ENCODE measurements at places on chromosomes 2 and 18.

DNA sequence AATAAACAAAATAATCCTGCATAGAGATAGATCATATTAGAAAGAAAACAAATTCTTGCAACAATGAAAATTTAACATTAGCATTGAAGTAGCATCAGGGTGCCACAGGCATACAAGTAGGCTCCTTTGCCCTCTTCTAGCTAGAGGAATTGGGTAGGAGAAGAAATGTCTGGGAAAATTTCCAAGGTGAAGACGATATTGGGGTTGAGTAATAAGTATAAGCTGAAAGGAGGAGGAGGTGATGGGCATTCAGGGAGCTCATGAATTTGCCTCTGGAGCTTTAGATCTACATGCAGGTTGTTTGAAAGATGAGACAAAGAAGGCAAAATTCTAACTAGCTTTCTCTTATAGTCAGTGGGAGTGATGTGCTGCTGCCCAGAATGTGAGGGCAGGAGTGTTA is 504.9 kb downstream of the CCDC85A start:
- DNase-seq, result no peak

DNA sequence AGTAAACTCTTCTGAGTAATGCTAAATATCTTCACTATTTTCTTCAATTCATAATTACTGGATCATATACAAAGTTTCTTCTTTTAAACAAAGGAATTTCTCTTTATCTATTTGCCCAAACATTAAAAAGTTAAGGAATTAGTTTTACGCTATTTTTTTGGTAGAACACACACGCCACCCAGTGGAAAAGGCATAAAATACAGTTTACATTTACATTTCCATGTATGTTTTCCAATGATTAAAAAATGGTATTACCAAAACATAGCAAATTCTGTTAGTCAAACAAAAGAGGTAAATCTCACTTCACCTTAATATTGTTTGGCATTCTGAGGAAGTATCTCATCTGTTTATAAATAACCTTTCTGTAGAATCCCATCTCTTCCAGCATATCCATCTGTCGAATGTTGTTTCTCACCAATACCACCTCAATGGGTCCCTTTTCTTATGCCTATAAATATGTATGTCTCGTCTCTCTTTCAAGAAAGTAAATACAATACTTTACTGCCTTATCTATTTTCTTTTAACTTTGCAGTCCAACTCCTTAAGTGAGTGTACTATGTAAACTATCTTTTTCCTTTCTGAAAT is 7.2 kb downstream of the BOLL start:
- peak; percentile 24 for DNase-seq

GRCh38 chr2:232537079-232537478 is 2.4 kb upstream of the CHRNG start:
- DNase-seq, result no peak

DNA sequence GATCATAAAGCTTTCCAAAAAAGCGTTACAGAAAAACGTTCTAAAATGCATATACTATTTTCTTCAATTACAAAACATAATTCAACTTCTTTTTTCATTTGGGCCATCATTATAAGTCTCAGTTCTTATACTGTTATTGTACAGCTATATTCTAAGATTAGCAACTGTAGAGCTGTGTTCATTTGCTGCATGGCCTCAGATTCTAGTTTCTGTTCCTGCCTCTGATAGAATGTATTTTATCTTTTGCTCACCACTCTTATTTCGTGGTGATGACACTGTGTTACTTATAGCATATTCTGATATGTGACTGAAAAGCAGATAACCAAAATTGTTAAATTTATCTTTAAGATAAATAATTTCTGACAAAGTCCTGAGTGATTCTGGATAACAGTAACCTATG is 67.2 kb downstream of the PTRHD1 start:
- no peak for DNase-seq

GRCh38 chr2:109494351-109494750 is 119.4 kb downstream of the SEPTIN10 start:
- DNase-seq, result no peak

- DNase-seq, result peak; percentile 69
These were observed 48.9 kb downstream of the TSN start for GRCh38 chr2:121804340-121804739.

- DNase-seq, result no peak
These were observed 24.8 kb upstream of the CRIM1 start for GRCh38 chr2:36330473-36331395.

GRCh38 chr18:62683935-62684334 is 31.4 kb upstream of the PHLPP1 start:
- no peak for DNase-seq

GRCh38 chr2:150166313-150167051 is 321.0 kb downstream of the RND3 start:
- DNase-seq, result no peak

- DNase-seq, result no peak
These were observed 767.9 kb upstream of the ID2 start for GRCh38 chr2:7913974-7914373.

GRCh38 chr2:165428926-165429325 is 40.6 kb upstream of the CSRNP3 start:
- no peak for DNase-seq
